ENCODE measurements at places on chromosomes 2 and 18.

DNA sequence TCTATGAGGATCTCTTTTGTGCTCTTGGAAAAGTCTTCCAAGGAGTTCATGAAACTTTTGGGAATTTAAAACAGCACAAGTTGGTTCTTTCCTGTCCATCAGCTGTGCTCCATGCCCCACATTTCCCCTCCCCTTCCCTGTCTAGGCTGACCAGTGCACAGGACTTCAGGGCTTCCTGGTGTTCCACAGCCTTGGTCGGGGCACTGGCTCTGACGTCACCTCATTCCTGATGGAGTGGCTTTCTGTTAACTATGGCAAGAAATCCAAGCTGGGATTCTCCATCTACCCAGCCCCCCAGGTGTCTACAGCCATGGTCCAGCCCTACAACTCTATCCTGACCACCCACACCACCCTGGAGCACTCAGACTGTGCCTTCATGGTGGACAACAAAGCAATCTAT, 8.1 kb upstream of the DNAJB2 start:
- no peak for DNase-seq

DNA sequence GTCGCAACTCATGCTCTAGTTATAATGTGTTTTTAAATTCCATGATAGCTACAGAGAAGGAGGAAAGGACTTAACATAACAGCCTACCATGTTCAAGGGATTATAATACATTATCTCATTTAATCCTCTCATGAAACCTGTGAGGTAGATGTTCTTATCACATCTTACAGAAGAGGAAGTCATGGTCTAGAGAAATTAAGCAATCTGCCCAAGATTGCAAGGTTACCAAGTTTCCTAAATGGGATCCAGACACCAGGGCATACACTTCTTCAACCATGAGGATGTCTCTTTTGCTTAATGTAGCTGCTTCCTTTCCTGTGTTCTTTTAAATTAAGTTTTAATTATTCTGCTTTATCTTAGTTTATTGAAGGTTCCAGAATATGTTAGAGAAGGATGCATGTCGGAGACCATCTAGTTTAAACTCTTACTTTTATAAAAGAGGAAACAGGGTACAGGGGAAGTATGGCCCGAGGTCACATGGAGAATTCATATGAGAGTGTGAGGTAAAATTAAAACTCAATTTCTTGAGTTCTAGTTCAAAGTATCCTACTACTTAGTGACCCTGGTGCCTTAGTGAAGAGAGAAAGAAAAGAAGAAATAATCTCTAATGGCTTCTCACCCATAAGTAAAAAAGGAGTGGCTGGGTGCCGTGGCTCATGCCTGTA, 3.6 kb upstream of the IL1A start:
- no peak for DNase-seq

- DNase-seq: peak; percentile 61
Observed at GRCh38 chr2:29014811-29015421, 33.8 kb downstream of the TOGARAM2 start.

DNA sequence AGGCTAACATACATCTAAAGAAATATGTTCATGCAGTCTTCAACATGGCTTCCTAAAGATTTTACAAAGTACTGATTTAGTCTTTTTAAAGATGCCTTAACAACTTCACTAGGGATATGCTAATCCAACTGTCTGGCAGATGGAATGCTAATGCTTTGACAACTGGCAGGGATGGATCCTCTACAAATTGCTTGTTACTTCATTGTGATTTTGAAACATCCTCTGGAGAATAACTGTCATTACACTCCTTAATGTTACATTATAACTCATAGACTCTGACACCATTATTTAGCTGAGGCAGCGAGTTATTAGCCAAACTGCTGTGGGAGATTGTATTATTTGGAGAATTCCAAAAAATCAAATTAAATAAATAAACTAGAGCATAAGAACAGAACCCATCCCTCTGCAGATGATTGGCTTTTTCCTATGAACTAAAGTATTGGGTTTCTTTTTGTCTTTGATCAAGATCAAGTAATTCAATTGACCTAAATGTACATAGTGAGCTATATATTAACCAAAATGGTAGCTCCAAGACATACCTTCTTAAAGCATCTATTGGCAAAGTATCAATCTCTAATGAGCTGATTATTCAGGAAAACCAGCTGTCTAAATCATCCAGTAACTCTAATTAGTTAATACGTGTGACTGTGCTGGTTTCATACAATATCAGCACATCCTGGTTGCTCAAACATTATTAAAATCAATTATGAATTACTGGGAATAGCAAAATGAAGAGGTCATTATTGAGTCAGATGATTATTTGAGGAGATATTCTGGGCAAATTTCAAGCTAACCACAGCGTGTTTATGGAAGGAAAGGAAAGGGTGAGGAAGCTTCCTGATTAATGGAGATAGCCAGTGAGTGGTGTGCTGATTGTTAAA, 321.3 kb upstream of the TFPI start:
- no peak for DNase-seq

DNA sequence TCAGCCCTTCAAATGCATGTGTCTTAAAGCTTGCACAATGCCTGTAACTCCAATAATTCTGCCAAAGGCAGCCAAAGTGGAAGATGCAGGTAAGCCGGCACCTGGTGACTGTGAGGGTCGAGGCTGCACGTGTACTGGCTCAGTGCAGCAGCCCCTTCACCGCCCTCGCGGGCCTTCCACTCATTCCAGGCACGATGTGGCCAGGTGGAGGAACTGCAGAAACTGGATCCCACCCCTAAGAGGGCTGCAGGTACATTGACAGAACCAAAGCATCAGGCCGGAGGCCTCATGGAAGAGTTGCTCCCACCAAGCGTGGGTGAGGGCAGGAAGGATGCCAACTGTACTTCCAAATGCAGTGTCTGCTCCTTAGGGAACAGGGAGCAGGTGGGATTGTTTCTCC, 253.4 kb downstream of the HDAC4 start:
- DNase-seq: no peak

GRCh38 chr18:24595561-24596031, 135.2 kb downstream of the HRH4 start:
- DNase-seq: no peak

DNA sequence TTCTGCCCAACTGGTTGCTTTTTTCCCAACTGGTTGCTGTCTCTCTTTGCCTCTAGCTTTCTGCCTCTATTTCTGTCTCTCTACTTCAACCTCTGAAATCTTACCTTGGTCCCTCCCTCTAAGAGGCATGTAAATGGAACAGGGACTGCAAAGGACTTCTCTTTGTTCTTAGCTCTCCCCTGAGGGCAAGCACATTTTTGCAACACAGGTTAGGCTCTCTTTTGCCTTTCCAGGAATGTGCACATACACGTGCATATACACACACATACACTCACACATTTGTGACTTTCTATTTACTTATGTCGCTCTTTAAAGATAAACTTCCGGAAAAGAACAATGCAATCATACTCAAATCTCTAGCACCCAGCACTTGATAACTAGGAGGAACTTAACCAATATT, 262.6 kb upstream of the DDX18 start:
- no peak for DNase-seq

- DNase-seq: no peak
Observed at GRCh38 chr18:60981682-60982328, 351.4 kb upstream of the CDH20 start.

DNA sequence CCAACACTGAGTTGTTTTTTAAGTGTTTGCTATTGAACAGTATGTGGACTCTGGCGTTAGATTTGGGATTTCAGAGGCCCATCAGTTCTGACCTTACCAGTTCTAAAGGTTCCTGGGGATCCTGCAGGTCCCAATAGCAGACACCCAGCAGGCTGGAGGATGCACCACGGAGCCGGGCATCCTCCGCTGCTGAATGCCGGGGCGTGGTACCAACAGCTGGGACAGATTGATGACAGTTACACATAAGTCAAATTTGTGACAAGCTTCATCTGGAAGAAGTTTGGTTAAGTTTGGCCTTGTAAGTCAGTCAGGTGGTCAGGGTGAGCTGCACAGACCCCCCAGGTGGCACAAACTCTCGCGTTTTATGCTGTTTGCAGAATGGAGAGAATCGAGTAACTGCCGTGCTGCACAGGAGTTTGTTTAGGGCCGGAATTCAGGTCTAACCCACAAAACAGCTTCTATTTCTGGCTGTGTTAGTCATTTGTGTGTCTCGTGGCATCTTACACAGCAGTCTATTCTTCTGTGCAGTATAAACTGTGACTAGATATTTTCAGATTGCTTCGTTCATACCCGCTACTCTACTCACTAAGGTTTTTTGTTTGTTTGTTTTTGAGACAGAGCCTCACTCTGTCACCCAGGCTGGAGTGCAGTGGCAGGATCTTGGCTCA, 19.2 kb downstream of the CTDP1 start:
- DNase-seq: no peak

- DNase-seq: no peak
Observed at GRCh38 chr2:186593523-186593922, 3.7 kb downstream of the ITGAV start.

DNA sequence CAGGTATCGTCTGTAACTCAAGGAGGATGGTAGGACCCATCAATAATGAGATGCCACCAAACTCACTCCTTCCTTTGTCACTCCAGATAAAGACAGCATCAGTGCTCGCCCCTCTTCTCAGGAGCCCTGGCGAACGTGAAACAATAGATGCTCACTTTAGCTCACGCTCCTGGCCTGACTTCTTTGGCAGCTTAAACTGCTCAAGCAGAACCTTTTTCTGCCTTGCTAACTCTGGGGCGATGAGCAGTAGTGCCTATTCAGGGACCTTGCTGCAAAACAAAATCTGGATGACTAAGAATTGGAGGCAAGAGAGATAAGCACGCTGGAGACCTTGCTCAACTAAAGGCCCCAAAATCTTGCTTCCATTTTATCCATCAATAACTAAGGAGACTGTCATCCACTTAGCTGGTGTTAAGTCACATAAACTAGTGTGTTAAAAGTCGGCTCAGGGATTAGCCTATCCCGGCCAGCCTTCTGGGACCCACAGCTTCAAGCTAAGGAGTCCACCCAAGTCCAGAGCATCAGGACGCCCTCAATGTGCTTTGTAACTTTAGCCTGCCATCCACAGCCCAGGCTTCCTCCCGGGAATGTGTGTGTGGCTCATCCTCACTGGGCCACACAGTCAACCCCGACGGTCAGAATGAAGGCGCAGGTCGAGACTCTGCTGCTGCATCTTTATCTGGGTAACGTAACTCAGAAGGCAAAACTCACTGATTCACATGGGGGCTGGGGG, 38.9 kb downstream of the ZNF516 start:
- DNase-seq: no peak

- no peak for DNase-seq
Observed at GRCh38 chr2:227932403-227932802, 61.0 kb downstream of the DAW1 start.

- no peak for DNase-seq
Observed at GRCh38 chr2:182666674-182667314, 49.3 kb upstream of the DNAJC10 start.

DNA sequence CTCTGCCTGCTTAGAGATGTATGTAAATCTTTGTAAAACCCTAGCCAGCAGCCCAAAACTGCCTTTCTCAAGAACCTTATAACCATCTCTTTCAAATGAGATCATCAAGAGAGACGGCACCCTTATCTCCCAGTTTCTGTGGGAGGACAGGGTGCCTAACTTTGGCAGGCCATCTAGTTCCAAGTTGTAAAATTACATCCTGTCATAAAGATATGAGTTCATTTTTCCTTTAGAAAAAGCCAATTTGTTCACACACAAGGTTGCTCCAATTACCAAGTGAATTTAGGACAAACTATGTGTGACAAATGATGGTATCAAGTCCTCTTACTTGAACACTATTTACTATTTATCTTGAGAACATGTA, 65.3 kb downstream of the MEMO1 start:
- no peak for DNase-seq

GRCh38 chr2:158760887-158761286, 34.2 kb upstream of the DAPL1 start:
- no peak for DNase-seq
